Skeletal muscle cell (primary cell): ENCODE measurements at places on chromosomes 6 and 20.

DNA sequence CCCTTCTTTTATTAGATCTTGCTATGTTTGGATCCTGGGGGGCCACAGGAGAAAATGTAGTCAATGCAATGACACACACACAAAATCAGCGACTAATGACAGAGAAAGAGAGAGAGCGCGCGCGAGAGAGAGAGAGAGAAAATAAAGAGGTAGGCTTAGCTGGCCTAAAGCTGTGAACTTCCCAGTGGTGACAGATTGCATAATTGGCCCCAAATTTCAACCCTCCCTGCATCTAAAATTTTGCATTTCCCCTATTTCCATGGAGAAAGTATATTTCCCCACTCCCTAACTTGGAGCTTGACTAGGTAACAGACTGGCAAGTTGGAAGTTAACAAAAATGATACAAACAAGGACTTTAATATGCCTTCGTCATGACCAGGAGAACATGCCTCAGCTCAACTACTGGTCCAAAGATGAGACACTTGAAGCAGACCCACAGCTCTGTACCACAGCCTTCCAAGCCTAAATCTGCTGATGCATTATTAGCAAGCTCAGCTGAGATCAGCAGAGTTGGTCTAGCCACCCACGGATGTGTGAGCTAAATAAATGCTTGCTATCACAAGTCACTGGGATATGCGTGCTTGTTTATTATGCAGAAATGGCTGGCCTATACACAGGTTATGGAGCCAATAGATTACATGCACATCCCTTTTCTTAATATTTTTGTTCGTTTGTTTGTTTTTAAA, 118.1 kb upstream of the PRDM1 start:
- no peak for DNase-seq

GRCh38 chr6:72811971-72812421, 190.1 kb downstream of the KCNQ5 start:
- DNase-seq, result no peak

DNA sequence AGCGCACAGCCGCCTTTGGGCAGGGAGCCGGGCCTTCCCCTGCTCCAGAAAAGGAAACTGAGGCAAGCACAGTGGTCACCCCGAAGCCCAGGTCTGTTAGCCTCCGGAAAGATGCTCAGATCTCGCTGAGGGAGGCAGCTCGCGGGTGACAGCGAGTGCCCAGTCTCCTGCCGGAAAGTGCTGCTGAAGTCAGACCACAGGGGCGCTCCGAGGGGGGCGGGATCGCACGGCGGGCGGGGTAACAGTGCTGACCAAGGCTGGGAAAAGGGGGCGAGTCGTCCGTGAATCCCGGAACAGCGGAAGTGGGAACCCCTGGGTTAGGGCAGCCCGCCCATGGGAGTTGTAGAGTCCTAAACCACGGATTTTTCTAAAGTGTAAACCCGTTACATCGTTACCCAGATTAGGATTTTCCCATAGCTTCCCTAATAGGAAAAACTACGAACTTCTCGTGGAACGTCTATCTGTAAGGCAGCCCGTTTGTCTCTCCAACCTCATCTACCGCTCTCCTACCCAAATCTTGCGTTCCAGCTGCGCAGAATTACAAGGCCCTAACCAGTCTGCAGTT, 504 bp downstream of the VPS16 start:
- DNase-seq, result peak; percentile 54

DNA sequence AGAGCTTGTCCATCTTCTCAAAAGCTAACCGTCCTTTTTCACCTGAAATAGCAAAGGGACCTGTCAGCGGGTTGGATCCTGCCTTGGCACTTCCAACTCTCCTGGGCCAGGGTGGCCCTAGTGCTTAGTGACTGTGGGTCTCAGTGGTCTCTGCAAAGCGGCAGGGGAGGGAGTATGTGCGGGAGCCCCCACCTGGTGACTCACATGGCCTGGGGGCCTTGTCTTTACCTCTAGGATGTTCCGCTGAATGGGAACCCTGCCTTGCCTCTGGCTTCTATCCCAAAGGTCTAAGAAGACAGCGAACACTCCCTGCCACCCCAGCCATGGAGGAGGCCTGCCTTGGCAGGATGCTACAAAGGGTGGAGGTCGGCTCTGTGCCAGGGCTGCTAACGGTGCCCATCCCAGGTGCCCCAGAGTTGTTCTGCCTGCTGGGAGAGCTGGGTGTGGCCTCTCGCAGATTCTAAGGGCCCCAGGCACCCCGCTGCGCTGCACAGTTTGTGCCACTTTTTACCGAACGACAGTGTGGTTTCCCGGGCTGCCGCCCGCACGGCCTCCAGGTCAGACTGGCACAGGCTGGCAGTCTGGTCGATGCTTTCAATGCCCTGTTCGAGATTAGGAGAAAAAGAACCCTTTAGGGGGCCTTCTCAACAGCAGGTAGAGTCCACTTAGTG, 77.2 kb downstream of the PTPN1 start:
- no peak for DNase-seq

DNA sequence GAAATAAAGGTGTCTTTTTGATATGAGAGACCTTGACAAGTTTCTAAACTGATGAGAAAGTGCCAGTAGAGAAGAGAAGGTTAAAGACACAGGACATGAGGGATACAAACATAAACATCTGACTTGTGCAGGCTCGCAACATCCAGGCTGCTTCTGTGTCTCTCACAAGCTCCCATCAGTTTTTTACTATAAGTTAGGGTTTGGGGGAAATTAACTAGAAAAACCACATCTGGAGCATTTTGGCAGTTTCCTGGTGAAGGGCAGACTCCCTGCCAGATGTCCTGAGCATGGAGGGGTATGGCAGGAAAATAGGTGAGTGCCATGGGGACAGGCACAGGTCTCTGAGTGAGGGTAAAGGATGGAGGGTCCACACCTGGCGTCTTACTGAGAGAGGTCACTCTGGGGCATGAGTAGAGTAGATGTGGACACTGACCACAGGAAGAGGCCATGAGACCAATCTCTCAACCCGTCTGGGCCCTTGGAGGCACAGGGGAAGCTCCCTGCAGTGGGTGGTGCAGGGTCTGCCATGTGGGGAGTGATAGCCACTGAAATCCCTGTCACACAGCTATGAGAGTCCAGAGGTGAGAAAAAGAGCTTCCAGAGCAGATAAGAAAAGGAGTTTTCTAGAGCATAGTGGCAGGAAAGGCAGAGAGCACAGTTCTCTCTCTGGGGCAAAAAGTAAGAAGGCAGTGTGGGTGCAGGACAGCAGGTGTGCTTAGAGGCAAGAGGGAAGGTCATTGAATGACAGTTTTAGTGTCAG, 193.3 kb upstream of the SYNDIG1 start:
- DNase-seq, result no peak
